GM19239 (cell line): ENCODE measurements at places on chromosomes 16 and 17.

DNA sequence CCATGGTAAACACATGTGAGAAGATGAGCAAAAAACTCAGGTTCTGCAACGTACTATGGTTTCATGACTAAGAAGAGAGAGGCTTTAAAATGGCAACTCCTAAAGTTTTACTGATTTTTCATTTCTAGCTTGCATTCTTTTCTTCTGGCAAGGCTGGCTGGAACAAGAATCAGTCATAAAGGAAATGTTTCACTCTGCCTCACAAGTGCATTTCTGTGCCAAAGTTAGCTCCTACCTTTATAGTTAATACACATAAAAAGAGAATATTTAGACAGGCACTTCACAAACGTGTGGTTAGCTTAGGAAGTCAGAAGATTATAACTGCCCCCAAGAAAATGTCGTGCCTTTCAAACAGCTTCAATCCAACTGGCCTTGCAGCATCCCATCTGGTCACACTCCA lies 417.1 kb upstream of the CDH11 start:
- DNase-seq: no peak

- DNase-seq: no peak
Observed at GRCh38 chr17:37051833-37052232, 103.1 kb downstream of the AATF start.

- no peak for DNase-seq
Observed at GRCh38 chr17:69608808-69609472, 194.4 kb downstream of the MAP2K6 start.

DNA sequence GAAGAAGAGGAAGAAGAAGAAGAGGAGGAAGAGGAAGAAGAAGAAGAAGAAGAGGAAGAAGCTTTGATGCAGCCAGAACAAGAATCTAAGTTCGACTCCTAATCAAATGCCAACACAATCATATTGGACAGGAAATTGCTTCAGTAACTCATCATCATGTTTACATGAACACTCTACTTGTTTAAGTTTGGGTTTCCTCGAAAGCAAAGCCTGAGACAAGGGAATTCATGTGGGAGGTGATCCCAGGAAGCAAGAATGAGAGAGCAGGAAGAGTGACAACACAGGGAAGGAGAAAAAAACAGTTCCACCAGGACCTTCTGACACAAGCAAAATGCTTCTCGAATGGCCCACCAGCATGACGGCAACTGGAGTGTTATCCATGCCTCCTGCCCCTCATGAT lies 279.0 kb downstream of the PMP22 start:
- DNase-seq: no peak

- no peak for DNase-seq
Observed at GRCh38 chr16:56351481-56351880, 73.9 kb downstream of the AMFR start.

- no peak for DNase-seq
Observed at GRCh38 chr16:67518676-67519075, 10.0 kb upstream of the RIPOR1 start.

DNA sequence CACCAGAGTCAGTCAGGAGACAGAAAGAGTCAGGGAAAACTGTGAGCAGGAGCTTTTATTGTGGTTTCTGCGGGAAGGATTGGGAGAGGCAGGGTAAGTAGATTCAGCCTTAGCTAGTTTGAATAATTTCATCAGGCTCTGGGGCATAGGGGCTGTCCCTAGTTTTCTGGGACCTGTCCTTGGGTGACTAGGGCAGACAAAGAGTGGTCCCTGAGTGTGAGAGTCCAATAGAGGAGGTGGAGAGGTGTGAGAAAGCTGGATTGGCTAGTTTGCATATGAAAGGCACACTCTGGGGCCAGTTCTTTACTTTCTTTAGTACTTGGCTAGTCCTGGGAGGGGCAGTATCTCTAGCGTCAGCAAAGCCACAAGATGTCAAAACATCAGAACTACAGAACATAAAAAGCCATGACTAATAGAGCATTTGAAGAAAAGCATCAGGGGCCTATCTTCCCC lies 255.6 kb downstream of the HS3ST3A1 start:
- DNase-seq: no peak

- no peak for DNase-seq
Observed at GRCh38 chr16:11325404-11326083, 19.7 kb upstream of the RMI2 start.

DNA sequence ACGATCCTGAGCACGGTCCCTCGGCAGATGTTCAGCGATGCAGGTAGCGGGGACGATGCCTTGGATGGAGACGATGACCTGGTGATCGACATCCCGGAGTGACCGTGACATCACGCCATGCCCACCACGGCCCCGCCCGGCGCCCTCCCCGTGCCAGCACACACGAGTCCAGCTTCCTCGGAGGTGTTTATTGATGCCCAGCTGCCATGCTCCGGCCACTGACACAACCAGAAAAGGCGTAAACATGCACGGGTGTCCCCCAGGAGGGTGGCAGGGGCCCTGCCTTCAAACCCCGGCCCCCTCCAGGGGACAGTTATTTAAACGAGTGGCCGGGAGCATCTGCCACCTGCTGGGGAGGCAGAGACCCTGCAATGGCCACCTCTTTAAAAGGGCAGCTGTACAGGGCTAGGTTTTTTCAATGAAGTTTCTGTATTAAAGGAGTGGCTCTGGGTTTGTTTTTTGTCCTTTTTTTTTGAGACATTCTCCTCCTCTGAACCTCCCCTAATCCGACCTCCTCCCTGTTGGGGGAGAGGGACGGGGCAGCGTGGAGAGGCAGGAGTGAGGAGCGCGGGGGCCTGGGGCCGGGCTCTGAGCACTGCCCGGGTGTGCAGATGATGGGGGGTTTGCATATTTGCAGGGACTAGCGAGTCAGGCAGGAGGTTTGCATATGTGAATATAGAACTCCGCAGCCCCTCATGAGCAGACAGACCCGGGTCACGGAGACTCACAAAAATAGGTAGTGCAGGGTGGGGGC lies 5.3 kb downstream of the DOC2A start:
- DNase-seq: peak; percentile 84

DNA sequence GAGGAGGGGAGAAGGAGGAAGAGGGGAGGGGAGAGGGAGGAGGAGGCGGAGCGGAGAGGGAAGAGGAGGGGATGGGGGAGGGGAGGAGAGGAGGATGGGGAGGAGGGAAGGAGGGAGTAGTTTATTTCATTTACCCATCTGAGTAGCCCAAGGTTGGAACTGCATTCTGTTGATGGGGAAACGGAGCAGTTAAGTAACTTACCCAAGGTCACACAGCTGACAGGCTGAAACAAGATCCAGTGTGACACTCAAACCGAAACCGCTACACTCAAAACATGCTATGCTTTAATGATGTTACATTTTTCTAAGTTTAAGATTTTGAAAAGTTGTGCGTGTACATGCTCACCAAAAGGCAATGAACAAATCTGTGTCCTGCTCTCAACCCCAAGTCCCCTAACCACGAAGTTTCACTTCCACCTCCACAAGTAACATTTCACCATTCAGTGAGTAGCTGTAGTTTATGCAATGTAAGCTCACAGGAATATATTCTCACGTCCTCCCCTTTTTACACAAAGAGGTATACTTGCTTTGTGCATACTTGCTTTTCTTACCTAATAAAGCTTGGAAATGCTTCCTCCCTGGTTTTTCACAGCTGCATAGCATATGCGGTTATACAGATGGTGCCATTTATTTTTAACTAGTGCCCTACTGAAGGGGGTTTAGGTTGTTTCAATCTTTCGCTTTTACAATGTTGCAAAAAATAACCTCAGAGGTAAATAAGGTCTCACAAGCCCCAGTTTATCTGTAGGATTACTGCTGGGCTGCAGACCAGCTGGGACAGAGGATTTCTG lies 275.3 kb downstream of the PARN start:
- peak; percentile 59 for DNase-seq

GRCh38 chr17:74391771-74392170 lies 24.5 kb downstream of the GPR142 start:
- DNase-seq: no peak

- DNase-seq: no peak
Observed at GRCh38 chr17:39365242-39365641, 36.2 kb downstream of the FBXL20 start.

DNA sequence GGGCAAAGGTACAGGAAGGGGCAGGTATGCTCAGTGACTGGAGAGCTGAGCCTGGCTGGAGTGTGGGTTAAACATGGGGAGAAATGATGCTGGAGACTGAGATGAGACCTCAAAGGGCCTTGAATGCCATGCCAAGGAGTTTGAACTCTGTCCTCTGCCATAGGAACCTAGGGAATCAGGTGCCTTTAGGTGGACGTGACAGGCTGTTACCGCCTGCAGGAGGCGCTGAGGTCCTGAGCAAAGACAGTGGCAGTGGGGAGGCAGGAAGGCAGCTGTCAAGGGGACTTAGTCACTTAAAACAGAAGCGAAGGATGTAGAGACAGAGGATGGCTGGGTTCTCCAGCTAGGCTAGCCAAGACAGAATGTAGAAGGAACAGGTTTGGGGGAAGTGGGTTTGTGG lies 9.1 kb downstream of the PSMB3 start:
- no peak for DNase-seq

- no peak for DNase-seq
Observed at GRCh38 chr16:11727796-11728543, 14.7 kb downstream of the TXNDC11 start.

DNA sequence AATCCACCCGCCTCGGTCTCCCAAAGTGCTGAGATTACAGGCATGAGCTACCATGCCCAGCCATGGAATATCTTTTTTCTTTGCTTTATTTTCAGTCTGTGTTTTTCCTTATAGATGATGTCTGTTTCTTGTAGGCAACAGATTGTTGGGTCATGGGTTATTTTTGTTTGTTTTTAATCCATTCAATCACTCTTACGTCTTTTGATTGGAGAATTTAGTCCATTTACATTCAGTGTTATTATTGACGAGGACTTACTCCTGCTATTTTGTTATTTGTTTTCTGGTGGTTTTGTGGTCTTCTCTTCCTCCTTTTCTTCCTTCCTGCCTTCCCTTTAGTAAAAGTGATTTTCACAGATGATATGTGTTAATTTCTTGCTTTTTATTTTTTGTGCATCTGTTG lies 55.9 kb downstream of the OMG start:
- DNase-seq: no peak

DNA sequence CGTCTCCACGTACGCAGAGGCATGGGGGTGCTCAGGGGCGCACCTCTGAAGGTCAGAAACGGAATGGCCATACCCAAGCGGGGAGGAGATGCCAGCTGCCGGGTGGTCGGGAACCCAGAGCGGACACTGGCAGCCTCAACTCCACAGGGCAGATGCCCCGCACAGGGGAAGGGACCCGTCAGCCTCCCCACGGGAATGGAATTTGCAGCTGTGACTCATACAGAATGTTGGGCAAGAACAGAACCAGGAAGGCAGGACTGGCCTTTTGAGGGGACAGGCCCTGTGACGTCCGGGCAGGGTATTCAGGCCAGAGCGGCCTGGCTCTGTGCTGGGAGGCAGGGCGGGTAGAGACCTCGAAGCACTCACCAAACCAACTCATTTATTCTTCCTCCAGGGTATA lies 7.5 kb downstream of the TK1 start:
- DNase-seq: no peak

- no peak for DNase-seq
Observed at GRCh38 chr17:57880086-57880456, 30.2 kb upstream of the MRPS23 start.

- DNase-seq: no peak
Observed at GRCh38 chr17:48620461-48621139, 5.5 kb upstream of the HOXB8 start.

- no peak for DNase-seq
Observed at GRCh38 chr17:2090804-2091534, 36.1 kb downstream of the HIC1 start.

- DNase-seq: no peak
Observed at GRCh38 chr17:81867170-81867990, 3.8 kb downstream of the ARHGDIA start.

- DNase-seq: no peak
Observed at GRCh38 chr17:882827-883585, 96.6 kb downstream of the NXN start.

DNA sequence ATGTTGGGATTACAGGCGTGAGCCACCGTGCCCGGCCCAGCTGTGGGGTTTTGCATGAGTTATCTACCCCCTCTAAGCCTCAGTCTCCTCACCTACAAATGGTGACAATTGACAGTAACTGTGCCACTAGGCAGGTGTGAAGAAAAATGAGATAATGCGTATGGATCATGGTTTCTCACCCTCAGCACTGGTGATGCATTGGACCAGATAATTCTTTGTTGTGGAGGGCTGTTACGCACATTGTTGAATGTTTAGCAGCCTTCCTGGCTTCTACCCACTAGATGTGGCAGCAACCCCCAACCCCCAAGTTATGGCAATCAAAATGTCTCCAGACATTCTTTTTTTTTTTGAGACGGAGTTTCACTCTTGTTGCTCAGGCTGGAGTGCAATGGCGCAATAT lies 9.0 kb upstream of the HAPSTR1 start:
- DNase-seq: no peak

GRCh38 chr16:78906135-78906534 lies 694.4 kb downstream of the MAF start:
- no peak for DNase-seq

GRCh38 chr17:69058165-69058564 lies 2.6 kb downstream of the ABCA9 start:
- DNase-seq: no peak

DNA sequence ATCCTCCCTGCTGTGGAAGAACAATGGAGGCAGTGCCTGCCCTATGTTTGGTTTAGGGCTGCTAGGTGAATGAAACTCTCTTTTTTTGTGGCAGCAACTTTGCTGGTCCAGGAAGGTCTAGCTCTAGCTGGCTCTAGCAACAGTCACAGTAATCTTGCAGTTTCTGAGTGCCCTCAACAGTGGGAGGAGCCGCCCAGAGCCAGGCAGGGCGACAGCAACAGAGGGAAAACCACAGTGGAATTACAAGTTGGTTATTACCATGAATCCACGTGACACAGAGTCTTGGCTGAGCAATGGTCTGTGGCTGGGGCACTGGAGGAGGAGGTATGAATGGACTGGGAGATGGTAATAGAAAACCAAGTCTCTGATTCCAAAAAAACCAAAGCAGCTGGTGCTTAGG lies 10.3 kb downstream of the HSPB9 start:
- no peak for DNase-seq

GRCh38 chr16:30473231-30474073 lies 910 bp downstream of the ITGAL start:
- DNase-seq: peak; percentile 28

GRCh38 chr16:25279491-25279890 lies 21.8 kb upstream of the ZKSCAN2 start:
- no peak for DNase-seq

DNA sequence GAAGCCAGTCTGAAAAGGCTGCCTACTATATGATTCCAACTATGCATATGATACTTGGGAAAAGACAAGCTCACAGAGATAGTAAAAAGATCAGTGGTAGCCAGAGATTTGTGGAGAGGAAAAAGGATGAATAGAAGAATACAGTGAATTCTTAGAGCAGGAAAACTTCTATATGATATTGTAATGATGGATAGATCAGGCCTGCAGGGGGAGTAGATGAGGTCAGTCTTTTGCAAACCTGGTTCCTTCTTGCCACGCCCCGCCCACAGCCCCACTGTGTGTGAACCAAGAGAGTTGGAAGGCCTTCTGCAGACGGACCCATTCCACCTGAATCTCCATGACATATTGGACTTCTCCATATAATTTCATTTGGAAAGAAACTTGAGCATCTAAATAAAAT lies 761 bp upstream of the CCL8 start:
- no peak for DNase-seq

- peak; percentile 69 for DNase-seq
Observed at GRCh38 chr17:18246880-18247612, 11.5 kb downstream of the FLII start.
